Foreskin keratinocyte (primary cell): ENCODE measurements at places on chromosomes 7 and 10. TPM values are rescaled to one million over a fixed set of nuclear protein-coding genes. Genes with fewer than 3 reads are reported as not detected.

DNA sequence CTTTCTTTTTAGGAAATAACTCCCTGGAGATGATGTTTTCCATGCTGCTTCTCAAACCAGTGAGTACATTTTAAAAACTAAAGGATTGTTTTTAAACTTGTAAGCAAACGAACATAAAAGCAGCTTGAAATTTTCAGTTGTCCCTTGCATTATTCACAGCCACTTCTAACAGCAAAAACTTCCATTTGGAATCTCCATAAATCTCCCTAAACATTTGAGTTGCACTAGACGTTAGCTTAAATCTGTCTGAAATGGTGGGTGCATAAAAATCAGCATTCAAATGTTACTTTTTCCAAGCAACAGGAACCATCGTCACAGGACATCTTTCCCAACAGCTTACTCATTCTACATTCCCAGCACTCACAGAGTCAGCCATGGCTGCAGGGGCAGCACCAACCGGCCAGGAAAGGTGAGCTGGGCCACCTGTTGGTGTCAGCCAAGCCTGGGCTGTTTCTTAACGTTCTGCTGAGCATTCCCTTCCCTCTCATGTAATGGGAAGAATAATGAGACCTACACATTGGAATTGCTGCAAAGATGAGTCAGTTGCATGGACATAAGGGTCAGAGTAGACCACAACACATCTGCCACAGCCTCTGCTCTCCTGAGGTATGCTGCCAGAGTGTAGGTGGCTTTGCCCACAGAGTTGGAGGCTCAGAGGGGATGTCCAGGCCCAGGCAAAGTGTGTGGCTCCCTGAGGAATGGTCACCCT, 163.2 kb downstream of the TNS3 start:
- DNase-seq = peak; percentile 36

DNA sequence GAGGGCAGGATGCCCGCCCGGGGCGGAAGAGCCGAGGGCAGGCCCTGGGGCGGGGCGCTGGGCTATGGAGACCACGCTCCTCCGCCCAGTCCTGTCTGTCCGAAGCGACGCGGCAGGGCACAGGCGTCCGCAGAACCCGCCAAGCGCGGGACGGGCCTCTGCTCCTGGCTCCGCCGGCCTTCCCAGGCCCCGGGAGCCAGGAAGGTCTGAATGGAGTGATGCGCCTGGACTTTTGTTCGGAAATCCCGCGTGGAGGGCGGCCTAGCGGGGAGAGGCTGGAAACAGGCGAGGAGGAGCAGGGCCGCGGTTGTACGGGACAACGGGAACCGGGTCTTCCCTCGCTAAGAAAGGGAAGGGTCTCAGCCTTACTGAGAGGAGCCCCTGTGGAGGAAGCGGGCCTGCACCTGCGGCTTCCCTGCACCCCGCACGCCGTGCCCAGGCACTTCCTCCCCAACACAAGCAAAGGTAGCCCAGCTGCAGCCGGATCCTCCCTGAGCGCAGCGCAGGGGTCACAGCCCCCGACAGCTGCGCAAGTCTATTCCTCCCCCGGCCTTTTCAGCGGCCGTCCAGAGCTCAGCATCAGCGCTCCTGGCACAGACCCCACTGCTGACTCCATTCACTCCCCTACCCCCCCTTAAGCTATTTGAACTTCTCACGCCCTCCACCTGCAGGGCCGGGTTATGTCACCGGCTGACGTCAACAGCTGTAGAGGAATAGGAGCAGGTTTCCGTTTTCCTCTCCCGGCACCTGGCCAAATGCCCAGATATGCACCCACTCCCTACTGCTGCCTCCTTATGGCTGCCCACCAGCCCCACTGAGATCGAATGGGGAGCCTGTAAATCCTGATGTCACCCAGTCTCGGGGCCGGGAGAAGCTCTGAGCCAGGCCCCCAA, 143.2 kb upstream of the RET start:
- DNase-seq = peak; percentile 30

DNA sequence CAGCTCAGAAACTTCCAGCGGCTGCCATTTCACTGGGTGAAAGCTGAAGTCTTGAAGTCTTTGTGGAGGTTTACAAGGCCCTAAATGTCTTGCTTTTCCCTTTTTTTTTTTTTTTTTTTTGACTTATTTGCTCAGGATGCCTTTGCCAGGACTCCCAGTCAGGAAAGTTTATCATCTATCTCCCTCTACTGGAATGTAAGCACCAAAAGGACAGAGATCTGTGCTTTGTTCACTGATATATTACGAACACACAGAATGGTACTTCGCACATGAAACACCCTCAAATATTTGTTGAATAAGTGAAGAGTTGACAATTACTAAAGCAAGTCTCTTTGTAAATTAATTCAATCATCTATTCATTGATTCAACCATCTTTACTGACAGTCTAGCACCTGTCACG, 23.2 kb downstream of the ABCB4 start:
- DNase-seq = no peak

- no peak for DNase-seq
These were observed 708.4 kb downstream of the POM121L12 start for GRCh38 chr7:53743697-53744402.

DNA sequence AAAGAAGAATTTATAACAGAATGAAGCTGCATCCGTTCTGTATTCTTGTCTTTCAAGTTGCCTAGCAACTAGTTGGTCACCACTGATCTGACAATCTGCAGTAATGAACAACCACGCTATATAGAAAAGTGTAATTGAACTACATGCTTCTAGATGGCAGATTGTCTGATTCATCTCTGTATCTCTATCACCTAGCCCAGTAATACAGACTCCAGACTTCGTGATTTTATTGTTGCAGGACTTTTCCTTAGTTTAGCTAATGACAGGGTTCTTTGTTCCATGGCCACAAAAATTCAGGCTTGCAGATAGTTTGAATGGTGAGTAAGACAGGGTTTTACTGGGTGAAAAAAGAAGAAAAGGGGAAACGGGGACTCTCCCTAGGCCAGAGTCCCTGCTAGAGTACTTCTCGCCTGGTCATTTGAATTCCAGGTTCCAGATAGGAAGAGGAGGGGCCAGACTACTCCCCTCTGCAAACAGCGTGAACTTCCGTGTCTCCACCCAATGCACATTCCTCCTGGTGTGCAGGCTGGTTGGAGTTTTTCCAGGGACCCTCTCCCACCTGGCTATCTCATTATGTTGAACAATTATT, 45.9 kb downstream of the COL1A2 start:
- peak; percentile 13 for DNase-seq

GRCh38 chr7:4707217-4707741, 25.2 kb downstream of the FOXK1 start:
- DNase-seq = no peak

DNA sequence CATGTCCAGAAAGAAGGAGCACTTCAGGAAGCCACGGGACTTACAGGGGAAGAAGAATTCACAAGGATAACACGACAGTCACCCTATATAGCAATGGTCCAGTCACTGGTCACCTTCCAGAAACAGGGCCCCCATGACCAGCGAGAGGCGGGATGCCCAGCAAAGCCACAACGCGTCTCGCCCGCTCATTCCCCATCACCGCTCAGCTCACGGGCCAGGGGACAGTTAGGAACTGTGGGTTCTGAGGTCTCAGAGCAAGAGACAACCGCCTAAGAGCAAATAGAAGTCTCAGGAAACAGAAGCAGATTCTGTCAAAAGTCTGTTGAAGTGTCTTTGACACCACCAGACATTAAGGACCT, 71.9 kb downstream of the PROSER2 start:
- DNase-seq = no peak

- no peak for DNase-seq
These were observed 135.4 kb upstream of the RSU1 start for GRCh38 chr10:16952610-16953009.

DNA sequence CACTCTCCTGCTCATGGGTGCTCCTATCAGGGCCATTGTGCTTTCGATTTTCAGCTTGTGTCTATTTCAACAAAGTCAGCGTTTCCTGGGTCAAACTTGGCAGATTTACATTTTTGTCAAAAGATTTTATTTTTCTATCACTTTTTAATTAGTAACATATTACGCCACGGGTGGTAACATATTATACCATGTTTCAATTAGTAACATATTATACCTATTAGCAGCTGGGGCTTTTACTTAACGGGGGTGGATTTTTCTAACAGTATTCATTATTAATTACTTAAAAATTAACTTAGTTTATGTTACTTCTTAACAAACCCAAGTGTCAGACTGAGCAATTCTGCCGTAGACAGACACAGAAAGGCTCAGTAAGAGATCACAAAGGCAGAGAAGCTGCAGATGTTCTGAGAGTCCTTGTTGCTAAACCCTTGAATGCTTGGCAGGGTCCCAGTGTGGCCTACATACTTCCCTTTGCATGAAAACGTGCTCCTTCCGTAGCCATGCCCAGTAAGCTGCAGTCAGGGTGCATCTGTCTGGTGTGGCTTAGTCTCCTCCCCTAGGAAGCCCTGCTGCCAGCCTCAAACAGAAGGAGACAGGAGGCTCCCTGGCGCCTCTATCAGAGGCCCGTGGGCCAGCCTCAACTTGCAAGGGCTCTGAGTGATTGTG, 263.1 kb upstream of the CXCL12 start:
- no peak for DNase-seq

- peak; percentile 33 for DNase-seq
These were observed 6.7 kb downstream of the SKIDA1 start for GRCh38 chr10:21518641-21519396.

- no peak for DNase-seq
These were observed 26.8 kb downstream of the BET1 start for GRCh38 chr7:93977211-93977950.

DNA sequence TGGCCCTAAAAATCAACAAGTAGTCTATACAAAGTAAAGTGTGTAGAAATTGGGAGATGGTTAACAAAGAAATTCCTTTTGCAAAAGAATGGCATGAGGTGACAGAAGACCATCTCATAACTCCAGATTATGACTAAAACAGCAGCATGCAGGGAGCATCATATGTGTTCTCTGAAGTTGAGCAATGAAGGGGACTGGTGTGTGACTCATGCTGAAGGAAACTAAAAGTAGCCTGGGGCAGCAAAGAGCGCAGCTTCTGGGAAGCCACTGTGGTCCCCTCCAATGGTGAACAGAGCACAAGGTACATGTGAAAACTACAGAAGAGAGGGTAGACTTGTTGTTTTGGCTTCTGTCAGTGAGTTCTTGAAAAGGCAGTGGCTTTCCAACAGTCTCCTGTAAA, 133.4 kb downstream of the MACC1 start:
- peak; percentile 55 for DNase-seq

DNA sequence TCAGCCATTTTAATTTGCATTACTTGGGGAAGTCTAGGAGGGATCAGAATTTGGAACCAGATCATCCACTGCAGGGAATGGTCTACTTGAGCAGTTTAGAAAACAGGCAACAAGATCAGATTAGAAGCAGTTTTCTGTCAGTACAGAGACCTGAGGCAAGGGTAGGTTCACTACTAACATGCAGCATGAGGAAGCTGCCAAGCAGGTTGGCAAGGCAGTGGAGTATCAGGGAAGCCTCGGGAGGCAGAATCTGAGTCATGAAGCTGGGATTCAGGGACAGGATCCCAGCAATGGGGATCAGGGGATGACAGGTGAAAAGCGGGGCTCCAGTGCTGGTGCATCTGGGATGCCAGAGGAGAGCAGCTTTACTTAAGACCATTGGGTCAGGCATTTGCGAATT, 28.1 kb downstream of the ENO4 start:
- DNase-seq = no peak

ZNF365 gene
- total RNA-seq = 6.0 and 8.1 TPM in 2 replicates

TNS3 gene
- 6.6 and 9.4 TPM in 2 replicates for total RNA-seq

CC2D2B gene
- total RNA-seq = 0.24 TPM in 1 of 2 replicates, not detected in the other

ZNF679 gene
- total RNA-seq = not detected in 2 replicates

SPDYE1 gene
- total RNA-seq = not detected in 2 replicates

NUTM2D gene
- 2.5 and 2.9 TPM in 2 replicates for total RNA-seq

BLNK gene
- total RNA-seq = not detected in 2 replicates
